Frontal cortex (tissue), 4 donors: ENCODE measurements at places on chromosomes 11 and 22. TPM values are rescaled to one million over a fixed set of nuclear protein-coding genes. Genes with fewer than 3 reads are reported as not detected.

Gene SUSD2
- total RNA-seq: under 0.01 TPM

Gene ADAMTS15
- total RNA-seq: 2.4 TPM

Gene APOBEC3A
- not detected for total RNA-seq

Gene TPCN2
- 6.1 TPM for total RNA-seq

Gene CELSR1
- total RNA-seq: 2.0 TPM

Gene MRE11
- 12.6 TPM for total RNA-seq

Gene MUC2
- total RNA-seq: not detected

Gene ADM
- total RNA-seq: 8.6 TPM

Gene CSKMT
- 10.2 TPM for total RNA-seq

Gene ANO3
- 4.1 TPM for total RNA-seq

Gene MMP10
- not detected for total RNA-seq

Gene SPTBN2
- total RNA-seq: 170 TPM

Gene CEP126
- 10.6 TPM for total RNA-seq

Gene C11orf21
- under 0.01 TPM for total RNA-seq

Gene SIAE
- 10.2 TPM for total RNA-seq

Gene GVQW3
- 16.3 TPM for total RNA-seq

Gene SMCO4
- 2.9 TPM for total RNA-seq

Gene CHRM1
- 14.3 TPM for total RNA-seq

Gene GLB1L3
- 0.41 TPM for total RNA-seq

Gene GALR3
- not detected for total RNA-seq

Gene FANCF
- 35.1 TPM for total RNA-seq

Gene MS4A3
- 0.41 TPM for total RNA-seq

Gene OSM
- 0.41 TPM for total RNA-seq

Gene MFRP
- not detected for total RNA-seq

Gene NUCB2
- 83.6 TPM for total RNA-seq

Gene SLC37A2
- 1.2 TPM for total RNA-seq

Gene OR52E5
- total RNA-seq: not detected

Gene KCNE3
- total RNA-seq: 1.2 TPM

Gene CBLIF
- total RNA-seq: not detected

Gene SCN2B
- total RNA-seq: 4.9 TPM

Gene C22orf15
- total RNA-seq: not detected

Gene TEX12
- total RNA-seq: not detected

Gene ARHGEF17
- total RNA-seq: 16.3 TPM

Gene GRIA4
- 63.2 TPM for total RNA-seq

Gene OR2AT4
- total RNA-seq: not detected

Gene SAA1
- not detected for total RNA-seq

Gene OR8A1
- not detected for total RNA-seq

Gene NRXN2
- total RNA-seq: 204 TPM

Gene COX8A
- 238 TPM for total RNA-seq

Gene GTSE1
- total RNA-seq: 1.6 TPM

Gene OR8D4
- total RNA-seq: not detected

Gene TH
- total RNA-seq: 0.82 TPM

Gene OR2D2
- 0.41 TPM for total RNA-seq

Gene OR51I1
- not detected for total RNA-seq

Gene MUC6
- not detected for total RNA-seq

Gene OR51B2
- 0.41 TPM for total RNA-seq

Gene LRP4
- total RNA-seq: 4.1 TPM

Gene CSRP3
- total RNA-seq: not detected

Gene APOA5
- total RNA-seq: not detected

Gene SCGB1D2
- not detected for total RNA-seq

Gene SLC22A25
- not detected for total RNA-seq

Gene ABTB2
- total RNA-seq: 2.4 TPM

Gene PLAAT2
- total RNA-seq: not detected

Gene NAA40
- 11.4 TPM for total RNA-seq

Gene UPB1
- total RNA-seq: 0.41 TPM

Gene CNTN5
- 17.9 TPM for total RNA-seq
